Subcutaneous preadipocyte (primary cell): ENCODE measurements at places on chromosomes 12 and 14. TPM values are rescaled to one million over a fixed set of nuclear protein-coding genes. Genes with fewer than 3 reads are reported as not detected.

Gene SMCO2
- total RNA-seq: 0.20 TPM in 1 of 2 replicates, not detected in the other

Gene ADGRD1
- 0.39 and 1.5 TPM in 2 replicates for total RNA-seq

Gene AKAP3
- total RNA-seq: 1.1 and 1.2 TPM in 2 replicates

Gene SDS
- not detected in 2 replicates for total RNA-seq

Gene ACSM4
- not detected in 2 replicates for total RNA-seq

Gene FSCB
- not detected in 2 replicates for total RNA-seq

Gene LRP1-AS
- not detected in 2 replicates for total RNA-seq
